Activated CD4-positive, alpha-beta T cell treated with anti-CD3 and anti-CD28 coated beads, Interleukin-2, amount 50 U/mL, for 4 hours (primary cell): ENCODE measurements at places on chromosomes 11 and 22.

DNA sequence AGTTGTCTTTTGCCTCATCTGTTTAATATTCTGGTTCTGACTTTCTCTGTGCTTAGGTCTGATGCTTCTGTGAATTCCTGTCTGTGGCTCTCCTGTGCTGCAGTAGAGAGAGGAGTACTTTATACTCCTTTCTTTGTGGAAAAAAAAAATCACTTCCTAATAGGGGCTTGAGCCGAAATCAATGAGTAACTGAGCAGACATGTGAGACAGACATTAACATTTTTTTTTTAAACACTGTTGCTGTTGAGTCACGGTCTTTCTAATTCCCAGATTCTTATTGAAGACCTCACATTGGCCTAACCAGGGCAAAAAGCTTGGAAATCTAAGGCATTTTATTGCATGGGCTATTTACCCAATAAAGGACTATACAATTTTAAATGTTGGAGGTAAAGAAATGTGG, 86.1 kb downstream of the GRM5 start:
- no peak for DNase-seq

- no peak for DNase-seq
Measured at GRCh38 chr11:57055744-57056143, 67.0 kb downstream of the OR5AK2 start.

DNA sequence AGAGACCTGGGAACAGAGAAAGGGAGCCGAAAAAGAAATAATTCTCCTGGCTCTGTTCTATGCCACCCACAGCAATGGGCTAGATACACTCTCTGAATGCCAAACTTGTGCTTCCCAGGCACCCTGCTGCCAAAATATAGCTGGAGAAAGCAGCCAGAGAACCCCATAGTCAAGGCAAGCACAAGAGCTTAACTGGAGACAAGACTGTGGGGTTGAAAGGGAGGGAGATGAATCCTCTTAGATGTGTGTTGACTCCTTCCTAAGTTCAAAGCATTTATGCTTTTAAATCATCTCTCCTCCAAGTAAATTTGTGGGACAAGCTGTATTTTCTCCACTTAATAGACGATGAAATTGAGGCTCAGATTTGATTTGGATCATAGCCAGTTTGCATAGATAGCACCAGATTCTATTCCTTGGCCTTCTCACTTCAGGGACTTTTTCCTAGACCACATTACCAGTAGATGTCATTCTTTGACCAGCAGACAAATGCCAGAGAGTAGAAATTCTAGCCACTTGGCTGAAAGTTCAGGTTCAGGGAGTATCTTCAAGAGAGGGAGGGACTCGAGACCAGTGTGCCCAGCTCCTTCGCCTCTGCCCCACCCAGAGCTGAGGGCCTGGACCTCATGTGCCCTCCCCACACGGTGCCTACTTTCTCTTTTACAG, 16.5 kb upstream of the ETS1 start:
- DNase-seq, result no peak

DNA sequence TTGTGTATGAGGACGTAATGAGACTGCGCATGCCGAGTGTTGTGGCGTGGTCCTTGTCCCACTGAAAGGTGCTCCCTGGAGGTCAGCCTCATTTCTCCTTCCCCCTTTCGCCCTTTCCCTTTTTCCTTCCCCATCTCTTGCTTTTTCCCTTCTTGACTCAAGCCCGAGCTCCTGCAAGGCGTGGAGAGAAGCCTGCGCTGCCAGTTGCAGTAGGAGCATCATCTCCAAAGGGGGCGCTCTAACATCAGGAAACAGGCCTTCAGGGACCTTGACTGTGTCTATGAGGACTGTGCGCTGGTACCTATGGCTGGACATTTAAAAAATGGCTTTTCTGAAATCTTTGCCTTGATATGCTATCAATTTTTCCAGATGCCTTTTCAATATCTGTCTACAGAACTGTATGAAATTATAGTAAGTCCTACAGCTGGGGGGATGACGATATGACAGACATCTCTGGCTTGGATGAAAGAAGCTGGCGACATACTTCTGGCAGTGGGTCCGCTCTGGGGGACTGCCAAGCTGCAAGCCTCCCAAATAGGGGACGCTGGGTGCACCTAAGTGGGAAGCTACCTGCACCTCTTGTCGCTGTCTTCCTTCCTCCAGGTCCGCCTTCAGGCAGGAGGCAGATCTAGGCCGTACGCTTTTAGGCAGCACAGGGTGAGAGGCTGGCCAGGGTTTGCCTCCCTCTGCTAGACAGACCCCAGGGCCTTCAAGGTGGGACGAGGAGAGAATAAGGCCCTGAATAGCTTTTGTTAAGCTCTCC, 96.5 kb downstream of the NXPE2 start:
- no peak for DNase-seq

DNA sequence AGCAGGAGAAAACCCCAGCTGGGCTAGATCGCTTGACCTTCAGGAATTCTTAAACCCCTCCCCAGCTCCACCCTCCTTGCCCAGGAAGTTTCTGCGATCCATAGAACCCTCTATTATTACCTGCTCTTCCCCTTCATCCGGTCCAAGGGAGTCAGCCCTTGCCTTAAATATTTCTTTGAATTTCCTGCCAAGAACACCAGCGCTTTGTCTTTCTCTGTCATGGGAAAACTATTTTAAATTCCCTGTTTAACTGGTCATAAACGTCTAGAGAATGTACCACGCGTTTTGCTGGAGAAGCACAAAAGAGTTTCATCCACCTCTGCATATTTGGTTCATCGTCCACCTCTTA, 496 bp upstream of the TRAF6 start:
- DNase-seq, result no peak

GRCh38 chr22:31084811-31085492, 3.8 kb downstream of the SMTN start:
- peak; percentile 79 for DNase-seq

DNA sequence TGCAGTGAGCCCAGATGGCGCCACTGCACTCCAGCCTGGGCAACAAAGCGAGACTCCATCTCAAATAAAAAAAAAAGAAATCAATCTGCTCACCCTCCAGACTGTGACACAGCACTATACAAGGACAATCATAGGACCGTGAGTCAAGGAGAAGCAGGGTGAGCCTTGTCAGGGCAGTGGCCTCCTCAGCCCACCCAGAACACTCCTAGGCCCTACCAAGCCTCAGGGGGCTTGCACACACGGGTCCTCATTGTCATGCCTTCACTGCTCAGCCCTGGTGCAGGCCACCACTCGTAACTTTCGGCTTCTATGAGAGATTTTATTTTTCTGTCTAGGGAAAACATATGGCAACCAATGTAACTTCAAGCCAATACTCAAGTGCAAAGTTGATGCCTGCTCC, 35.8 kb downstream of the DGCR2 start:
- DNase-seq, result no peak

DNA sequence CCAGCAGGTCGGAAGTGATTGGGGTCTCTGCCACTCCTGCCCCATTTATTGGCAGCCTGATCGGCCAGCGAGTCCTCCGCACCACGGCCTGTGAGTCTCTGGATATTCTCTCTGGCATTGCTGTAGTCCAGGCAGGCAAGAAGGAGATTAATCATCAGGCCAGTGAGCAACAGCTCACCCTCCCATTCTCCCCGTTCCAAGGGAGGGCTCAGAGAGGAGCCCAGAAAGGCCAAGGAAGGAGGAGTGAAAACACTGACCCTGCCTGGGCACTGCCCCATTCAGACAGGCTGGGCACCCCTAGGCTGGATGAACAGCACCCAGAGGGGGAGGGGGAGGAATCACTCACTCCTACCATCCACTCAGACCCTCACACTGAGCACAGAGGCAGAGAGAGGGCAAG, 3.1 kb downstream of the SAA2 start:
- DNase-seq, result no peak

GRCh38 chr11:102576350-102576749, 45.8 kb upstream of the MMP7 start:
- no peak for DNase-seq

GRCh38 chr22:24758164-24758799, 16.2 kb downstream of the PIWIL3 start:
- DNase-seq, result peak; percentile 34

DNA sequence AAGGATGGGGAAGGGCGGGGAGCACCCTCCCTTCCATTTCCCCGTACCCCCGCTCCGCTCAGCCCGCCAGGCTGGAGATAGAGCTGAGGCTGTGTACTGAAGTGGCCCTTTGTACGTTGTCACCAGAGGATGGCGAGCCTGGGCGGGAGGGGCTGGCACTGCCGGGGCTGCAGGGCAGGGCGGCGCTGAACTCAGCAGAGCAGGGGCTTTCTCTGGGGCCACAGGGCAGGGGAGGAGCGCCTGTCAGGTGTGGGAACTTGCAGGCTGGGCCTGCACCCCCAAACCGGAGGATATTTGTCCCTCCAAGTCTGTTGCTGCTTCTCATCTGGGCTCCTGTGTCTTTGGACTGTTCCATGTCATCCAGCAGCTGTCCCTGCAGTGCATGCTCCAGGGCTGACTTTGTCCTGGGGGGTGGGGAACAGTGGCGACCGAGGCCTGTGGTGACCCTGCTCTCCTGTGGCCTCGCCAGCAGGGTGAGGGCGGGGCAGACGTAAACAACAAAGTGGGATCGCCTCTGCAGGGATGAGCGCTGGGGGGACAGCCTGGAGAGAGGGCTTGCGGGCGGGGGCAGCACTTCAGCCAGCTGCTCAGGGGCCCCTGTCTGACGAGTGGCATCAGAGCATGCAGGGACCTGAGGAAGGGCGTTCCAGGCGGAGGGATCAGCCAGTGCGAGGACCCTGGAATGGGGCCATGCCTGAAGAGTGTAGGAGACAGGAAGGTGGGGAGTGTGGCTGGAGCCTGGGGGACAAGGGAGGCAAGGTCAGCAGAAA, 13.1 kb downstream of the MGAT3 start:
- no peak for DNase-seq

GRCh38 chr22:26313291-26313690, 115.8 kb upstream of the ASPHD2 start:
- DNase-seq, result no peak
